Peyer's patch (tissue), 4 donors: ENCODE measurements at places on chromosomes 11 and 22. TPM values are rescaled to one million over a fixed set of nuclear protein-coding genes. Genes with fewer than 3 reads are reported as not detected.

Gene CCDC73
- not detected for total RNA-seq

- H3K4me3 ChIP-seq = no peak overlapping the region
- no peaks in the 10 kb centered on the region for H3K27me3 ChIP-seq
- no peaks in the 10 kb centered on the region for H3K4me1 ChIP-seq
- H3K27ac ChIP-seq = no peak overlapping the region
- H3K36me3 ChIP-seq = no peaks in the 10 kb centered on the region
- DNase-seq = no peak
Observed at GRCh38 chr22:29136782-29137700, 64.2 kb downstream of the KREMEN1 start.

- no peak overlapping the region for H3K4me3 ChIP-seq
- DNase-seq = no peak
- H3K4me1 ChIP-seq = no peaks in the 10 kb centered on the region
- H3K36me3 ChIP-seq = no peaks in the 10 kb centered on the region
- no peaks in the 10 kb centered on the region for H3K27me3 ChIP-seq
- no peak overlapping the region for H3K27ac ChIP-seq
Observed at GRCh38 chr11:14323118-14323676, 35.8 kb downstream of the RRAS2 start.

GRCh38 chr11:64449381-64450167, 90.6 kb downstream of the RPS6KA4 start:
- DNase-seq = peak; percentile 65
- no peaks in the 10 kb centered on the region for H3K27me3 ChIP-seq
- no peaks in the 10 kb centered on the region for H3K36me3 ChIP-seq
- peak overlapping the region; percentile 77 for H3K27ac ChIP-seq

Gene GPHA2
- total RNA-seq = not detected

DNA sequence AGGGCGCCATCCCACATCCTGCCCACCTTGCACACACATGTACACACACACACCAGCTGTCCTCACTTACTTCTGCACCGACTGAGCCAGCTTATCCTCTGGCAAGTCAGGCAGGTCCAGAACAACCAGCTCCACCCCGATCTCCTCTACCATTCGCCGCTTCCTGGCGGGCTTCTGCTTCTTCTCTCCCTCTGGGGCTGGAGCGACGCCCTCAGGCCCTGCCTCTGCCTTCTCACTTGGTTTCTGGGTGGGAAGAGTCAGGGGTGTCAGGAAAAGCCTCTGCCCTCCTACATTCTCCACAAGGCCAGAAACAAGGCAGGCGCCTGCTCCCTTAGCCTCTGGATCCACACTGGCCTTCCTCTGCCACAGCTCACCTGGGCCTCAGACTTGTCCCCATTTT, 8.4 kb downstream of the HYOU1 start:
- H3K27me3 ChIP-seq = no peaks in the 10 kb centered on the region
- no peak overlapping the region for H3K27ac ChIP-seq
- no peak for DNase-seq
- H3K4me1 ChIP-seq = no peaks in the 10 kb centered on the region
- H3K36me3 ChIP-seq = no peaks in the 10 kb centered on the region

DNA sequence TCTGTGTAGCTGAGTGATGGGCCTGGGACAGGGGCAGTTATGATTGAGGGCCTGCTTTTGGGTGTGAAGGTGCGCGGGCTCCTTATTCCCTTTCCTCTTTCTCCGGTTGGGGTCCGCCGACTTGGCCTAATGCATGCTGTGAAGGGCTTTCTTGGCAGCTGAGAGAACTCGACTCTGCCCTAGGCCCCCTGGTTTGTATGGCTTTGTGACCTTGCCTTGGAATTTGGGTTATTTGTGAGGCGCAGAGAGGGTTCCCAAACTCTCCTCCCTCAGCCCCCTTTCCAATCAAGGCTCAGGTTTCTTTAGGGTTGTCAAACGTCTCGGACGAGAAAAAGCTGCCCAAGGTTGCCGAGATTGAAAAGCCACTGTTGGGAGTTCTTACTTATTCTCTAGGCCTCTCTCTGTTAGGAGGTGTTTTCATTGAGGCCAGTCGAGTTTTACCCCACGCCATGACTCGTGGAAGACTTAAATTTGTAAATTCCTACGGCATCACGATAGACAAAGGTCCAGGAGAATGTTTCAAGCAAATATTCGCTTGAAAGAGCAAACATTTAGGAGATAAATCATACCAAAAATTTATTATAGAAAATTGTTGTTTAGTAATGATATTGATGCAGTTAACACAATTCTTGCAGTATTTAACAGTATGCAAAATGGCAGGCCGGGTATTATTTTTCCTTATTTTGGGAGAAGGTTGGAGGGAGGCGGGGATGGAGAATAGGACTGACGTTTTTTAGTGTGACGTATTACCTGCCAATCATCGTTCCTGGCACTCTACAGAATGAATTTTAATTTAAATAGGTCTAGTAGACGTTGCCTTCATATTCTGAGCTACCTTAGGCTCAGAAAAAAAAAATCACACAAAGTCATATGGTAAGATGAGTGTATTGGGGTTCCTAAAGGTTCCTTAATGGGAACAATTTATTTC, 689 bp downstream of the PDHX start:
- no peaks in the 10 kb centered on the region for H3K36me3 ChIP-seq
- H3K27me3 ChIP-seq = no peaks in the 10 kb centered on the region
- H3K4me3 ChIP-seq = peak overlapping the region; percentile 88
- peak overlapping the region; percentile 94 for H3K27ac ChIP-seq

- peak; percentile 46 for DNase-seq
- peak overlapping the region; percentile 93 for H3K27ac ChIP-seq
- no peaks in the 10 kb centered on the region for H3K36me3 ChIP-seq
- no peak overlapping the region for H3K4me3 ChIP-seq
Observed at GRCh38 chr22:46754110-46754799, 8.2 kb upstream of the TBC1D22A start.

Gene CELSR1
- 1.5 TPM for total RNA-seq

Gene RAC2
- 10.0 TPM for total RNA-seq

- peaks cover 15% of the 10 kb centered on the region for H3K4me1 ChIP-seq
- peaks cover 15% of the 10 kb centered on the region for H3K36me3 ChIP-seq
- peak; percentile 91 for DNase-seq
- peak overlapping the region; percentile 57 for H3K4me3 ChIP-seq
Observed at GRCh38 chr22:38870312-38870741, 1.7 kb downstream of the CBX6 start.

- H3K27ac ChIP-seq = no peak overlapping the region
- DNase-seq = no peak
- no peaks in the 10 kb centered on the region for H3K4me1 ChIP-seq
- no peaks in the 10 kb centered on the region for H3K36me3 ChIP-seq
- H3K4me3 ChIP-seq = no peak overlapping the region
- no peaks in the 10 kb centered on the region for H3K27me3 ChIP-seq
Observed at GRCh38 chr11:131792243-131792642, 421.8 kb downstream of the NTM start.

Gene OR2AG2
- total RNA-seq = 1.2 TPM

Gene CHRM1
- not detected for total RNA-seq

Gene EMID1
- total RNA-seq = 1.9 TPM

Gene SCGB1C1
- total RNA-seq = not detected

Gene SPDYC
- not detected for total RNA-seq

GRCh38 chr11:16841984-16842383, 103.5 kb downstream of the C11orf58 start:
- no peak for DNase-seq
- no peaks in the 10 kb centered on the region for H3K4me1 ChIP-seq
- no peak overlapping the region for H3K27ac ChIP-seq

DNA sequence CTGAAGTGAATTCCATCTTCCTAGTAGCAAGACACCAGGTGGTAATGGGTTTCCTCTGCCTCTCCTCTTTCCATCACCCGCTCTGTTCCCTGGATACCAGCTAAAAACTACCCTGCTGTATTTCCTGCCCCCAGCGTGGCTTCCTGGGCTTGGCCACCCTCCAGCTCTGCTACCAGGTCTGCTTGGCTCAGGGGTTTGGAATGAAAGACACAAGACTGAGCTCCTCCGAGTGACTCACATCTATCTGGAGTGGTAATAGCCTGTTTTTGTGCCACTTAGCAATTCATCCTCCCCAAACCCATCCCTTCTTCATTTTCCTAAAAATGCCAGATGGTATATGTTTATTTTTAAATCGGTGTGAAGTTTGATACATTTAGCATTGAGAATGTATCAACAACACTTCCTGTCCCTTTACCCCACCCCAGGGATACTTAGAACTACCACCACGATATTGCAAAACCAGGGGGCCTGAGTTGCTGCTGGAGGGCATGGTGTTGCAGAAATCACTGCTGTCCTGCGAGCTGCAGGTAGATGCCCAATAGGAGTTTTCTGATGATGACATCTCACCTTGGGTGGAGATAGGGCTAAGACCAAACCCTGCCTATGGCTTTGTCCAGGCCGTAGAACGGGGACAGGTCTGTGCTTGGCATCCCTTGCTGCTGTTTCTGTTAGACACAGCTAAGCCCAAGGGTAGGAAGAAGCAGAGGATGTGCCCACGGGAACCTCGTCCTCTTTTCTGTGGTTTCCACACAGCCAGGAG, 7.5 kb upstream of the MICAL3 start:
- no peak overlapping the region for H3K4me3 ChIP-seq
- H3K36me3 ChIP-seq = no peaks in the 10 kb centered on the region
- no peaks in the 10 kb centered on the region for H3K27me3 ChIP-seq
- no peak for DNase-seq
- H3K27ac ChIP-seq = no peak overlapping the region

DNA sequence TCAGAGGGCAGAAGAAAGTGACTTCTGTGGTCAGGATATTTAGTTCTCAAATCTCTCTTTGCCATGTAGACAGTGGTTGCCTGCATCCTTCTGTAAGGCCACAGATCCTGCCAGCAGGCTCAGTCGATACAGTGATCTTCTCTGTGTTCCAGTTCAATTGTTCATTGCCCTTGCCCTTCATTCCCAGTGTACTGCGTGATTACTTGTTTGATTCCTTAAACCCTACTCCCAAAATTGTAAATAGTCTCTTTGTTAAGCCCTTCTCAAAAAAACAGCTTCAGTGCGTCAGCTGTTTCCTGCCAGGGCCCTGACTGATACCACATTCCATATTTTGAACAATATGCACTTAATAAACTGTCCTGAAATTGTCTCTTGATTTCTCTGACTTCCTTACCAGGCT, 9.3 kb upstream of the TYR start:
- H3K4me1 ChIP-seq = no peaks in the 10 kb centered on the region
- DNase-seq = no peak
- H3K36me3 ChIP-seq = no peaks in the 10 kb centered on the region
- no peak overlapping the region for H3K27ac ChIP-seq
- no peak overlapping the region for H3K4me3 ChIP-seq

GRCh38 chr11:62398011-62398994, 20.5 kb upstream of the SCGB1A1 start:
- H3K27me3 ChIP-seq = no peaks in the 10 kb centered on the region
- H3K4me3 ChIP-seq = no peak overlapping the region
- no peaks in the 10 kb centered on the region for H3K36me3 ChIP-seq
- DNase-seq = no peak

Gene OR8G5
- total RNA-seq = not detected

DNA sequence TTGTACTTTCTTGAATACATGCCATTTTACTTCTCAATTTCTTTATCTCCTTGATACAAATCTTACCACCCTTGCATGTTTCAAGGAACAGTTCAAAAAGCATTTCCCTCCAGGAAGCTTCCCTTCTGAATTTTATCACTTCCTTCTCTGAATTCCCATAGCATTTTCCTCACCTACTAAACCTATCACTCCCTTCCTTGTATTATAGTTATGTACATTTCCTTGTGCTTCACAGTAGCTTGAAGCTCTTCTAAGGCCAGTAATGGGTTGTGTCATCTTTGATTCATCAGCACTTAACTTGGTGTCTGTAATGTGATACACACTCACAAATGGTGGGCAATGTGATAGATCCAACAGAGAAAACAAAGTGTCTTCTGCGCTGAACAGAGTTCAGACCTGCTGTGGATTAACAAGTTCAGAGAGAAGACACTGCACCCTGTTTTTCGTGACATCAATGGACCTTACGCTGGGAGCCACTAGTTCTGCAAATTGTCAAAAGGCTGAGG, 127.5 kb downstream of the CCDC81 start:
- H3K36me3 ChIP-seq = no peaks in the 10 kb centered on the region
- H3K4me3 ChIP-seq = no peak overlapping the region
- DNase-seq = no peak
- H3K4me1 ChIP-seq = no peaks in the 10 kb centered on the region
- H3K27me3 ChIP-seq = no peaks in the 10 kb centered on the region

DNA sequence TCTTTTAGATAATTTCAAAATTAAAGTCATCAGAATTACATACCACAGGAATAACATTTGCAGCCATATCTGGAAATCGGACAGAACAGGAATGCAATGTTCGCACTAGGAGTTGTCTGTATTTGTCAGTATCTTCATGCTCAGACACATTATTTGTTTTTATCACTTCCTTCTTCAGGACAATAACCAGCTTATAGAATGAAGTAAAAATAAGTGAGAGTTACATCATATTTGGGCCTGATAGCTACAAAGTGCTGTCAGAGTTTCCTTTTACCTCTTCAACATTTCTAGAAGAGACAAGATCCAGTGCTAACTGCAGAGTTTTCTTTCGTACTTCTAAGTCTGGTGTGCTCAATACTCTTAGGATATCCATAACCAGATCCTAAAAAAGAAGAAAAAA, 18.9 kb downstream of the COPB1 start:
- H3K4me1 ChIP-seq = no peaks in the 10 kb centered on the region
- H3K27ac ChIP-seq = no peak overlapping the region
- DNase-seq = no peak
- H3K27me3 ChIP-seq = no peaks in the 10 kb centered on the region
- H3K4me3 ChIP-seq = no peak overlapping the region

- H3K4me3 ChIP-seq = no peak overlapping the region
- DNase-seq = peak; percentile 85
- H3K4me1 ChIP-seq = peaks cover 7% of the 10 kb centered on the region
- H3K36me3 ChIP-seq = peaks cover 41% of the 10 kb centered on the region
Observed at GRCh38 chr22:20951932-20952380, 15.1 kb upstream of the AIFM3 start.

Gene SLC22A12
- total RNA-seq = not detected

GRCh38 chr11:95485115-95485900, 254.3 kb upstream of the SESN3 start:
- DNase-seq = no peak
- no peak overlapping the region for H3K27ac ChIP-seq
- H3K4me3 ChIP-seq = no peak overlapping the region
- H3K36me3 ChIP-seq = no peaks in the 10 kb centered on the region
- H3K4me1 ChIP-seq = no peaks in the 10 kb centered on the region
- no peaks in the 10 kb centered on the region for H3K27me3 ChIP-seq

Gene SSTR3
- not detected for total RNA-seq

Gene CRYAB
- total RNA-seq = 7.7 TPM

DNA sequence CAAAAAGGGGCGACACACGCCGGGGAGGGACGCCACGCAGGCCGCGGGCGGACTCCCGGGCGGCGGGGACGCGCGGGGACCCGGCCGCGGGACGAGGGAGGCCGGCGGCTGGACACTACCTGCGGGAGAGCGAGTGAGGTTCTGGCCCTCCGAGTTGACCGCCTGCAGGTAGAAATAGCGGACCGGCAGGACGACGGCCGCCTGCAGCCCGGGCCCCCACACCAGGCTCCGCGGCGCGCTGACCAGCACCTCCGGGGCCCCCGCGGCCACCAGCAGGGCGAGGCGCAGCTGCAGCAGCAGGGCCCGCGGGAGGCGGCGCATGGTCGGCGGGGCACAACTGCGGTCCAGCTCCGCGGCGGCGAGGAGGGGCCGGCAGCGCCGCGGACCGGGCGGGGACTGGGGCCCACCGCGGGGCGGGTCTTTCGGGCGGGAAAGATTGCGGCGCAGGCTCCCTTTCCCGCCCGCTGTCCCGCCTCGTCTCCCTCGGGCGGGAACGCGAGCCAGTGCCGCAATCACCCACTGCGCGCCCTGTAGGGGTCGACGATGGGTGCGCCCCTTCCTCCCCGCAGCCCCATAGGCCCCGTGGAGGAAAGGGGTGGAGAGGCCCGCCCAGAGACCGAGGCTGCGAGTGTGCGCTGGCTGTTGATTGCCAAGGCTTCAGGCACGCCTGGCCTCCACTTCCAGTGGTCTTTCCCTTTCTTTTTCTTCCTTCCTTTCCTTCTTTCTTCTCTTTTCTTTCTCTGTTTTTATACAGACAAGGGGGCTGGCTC, at the start of gene POGLUT3:
Gene POGLUT3, minus strand, starts transcription at position 339 of the 770 bp plus-strand sequence. Its CDS starts 18 bp downstream, at position 321.
- peak; percentile 22 for DNase-seq
- peaks cover 8% of the 10 kb centered on the region for H3K4me1 ChIP-seq
